ENCODE measurements at places on chromosomes 6 and 20.

DNA sequence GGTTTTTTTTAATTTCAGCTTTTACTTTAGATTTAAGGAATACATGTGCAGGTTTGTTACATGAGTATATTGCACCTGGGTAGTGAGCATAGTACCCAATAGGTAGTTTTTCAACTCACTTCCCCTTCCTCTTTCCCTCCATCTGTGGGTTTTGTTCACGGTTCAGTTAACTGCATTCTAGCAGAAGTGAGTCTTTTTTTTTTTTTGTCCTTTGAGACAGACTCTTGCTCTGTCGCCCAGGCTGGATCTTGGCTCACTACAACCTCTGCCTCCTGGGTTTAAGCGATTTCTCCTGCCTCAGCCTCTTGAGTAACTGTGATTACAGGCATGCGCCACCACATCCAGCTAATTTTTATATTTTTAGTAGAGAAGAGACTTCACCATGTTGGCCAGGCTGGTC, 8.7 kb downstream of the UBR2 start:
- no peak for DNase-seq

DNA sequence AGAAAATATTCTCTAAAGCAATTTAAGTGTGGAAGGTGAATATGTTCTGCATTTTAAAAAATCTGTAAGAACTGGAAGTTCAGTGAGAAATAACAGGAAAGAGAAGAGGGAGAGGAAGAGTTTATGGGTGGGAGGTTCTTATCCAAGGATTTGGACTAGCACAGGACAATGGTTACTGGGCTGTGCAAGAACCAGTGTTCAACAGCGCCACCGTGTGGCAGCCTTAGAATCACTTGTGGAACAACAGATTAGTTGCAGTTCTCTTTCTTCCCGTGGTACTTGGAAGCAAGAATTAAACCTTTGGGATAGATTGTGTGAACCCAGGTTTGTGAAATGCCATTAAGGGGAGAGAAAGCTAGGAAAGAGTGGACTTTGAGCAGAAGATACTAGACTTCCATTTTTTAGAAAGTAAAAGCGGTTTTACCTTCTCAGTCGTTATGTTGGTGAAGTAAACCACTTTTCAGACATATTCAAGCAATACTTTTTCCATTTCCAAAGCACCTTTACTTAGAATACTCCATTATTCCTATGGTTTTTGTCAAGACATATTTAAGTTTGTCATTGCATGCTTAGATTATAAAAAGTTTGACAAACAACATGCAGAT, 436.7 kb downstream of the RNF144B start:
- peak; percentile 48 for DNase-seq

DNA sequence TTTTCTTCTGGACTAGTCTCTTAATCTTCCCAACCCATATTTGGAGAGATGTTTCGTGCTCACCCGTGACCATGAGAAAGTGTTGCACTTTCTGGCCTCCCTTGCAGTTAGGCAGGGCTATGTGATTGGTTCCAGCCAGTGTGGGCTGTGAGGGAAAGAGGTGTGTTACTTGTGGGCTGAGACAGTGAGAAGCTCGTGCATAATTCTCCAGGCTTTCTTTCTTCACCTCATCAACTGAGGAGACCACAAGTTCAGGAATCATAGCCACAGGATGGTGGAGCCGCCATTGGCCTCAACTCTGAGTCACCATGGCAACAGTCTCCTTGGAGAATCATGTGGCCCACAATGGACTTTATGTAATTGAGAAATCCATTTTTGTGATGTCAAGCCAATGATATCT, 57.5 kb upstream of the FUCA2 start:
- DNase-seq = no peak

DNA sequence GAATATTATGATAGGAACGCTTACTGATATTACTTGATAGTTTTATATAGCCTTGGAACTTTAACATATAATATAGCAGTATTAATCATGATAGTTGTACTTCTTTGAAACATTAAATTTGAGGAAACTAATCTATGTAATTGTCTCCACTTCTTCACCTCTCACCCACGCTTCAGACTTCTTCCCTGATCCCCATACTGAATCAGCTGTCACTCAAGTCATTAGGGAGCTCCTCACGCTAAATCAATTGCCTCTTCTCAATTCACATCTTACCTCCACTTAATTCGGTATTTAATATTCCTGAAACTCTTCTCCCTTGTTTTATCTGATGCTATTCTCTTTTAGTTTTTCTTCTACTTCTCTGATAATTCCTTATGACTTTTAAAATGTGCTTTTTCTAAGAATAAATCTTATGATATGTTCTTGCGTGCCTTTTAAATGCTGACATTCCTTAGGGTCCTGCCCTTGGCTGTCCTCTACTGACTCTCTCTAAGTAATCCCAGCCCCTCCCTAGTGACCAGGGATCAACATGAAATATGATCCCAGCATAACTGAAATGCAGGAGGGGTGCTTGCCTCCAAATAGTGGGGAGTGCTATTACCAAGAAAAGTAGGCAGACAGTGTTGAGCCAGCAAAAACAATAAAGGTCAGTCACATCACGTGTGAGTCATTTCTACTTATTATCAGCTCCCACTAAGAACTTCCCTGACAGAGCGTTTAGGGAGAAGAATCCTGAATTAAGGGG, 9.9 kb downstream of the ANKRD66 start:
- DNase-seq = no peak

GRCh38 chr6:33082702-33083101, 6.9 kb downstream of the HLA-DPB1 start:
- DNase-seq = peak; percentile 38

- DNase-seq = no peak
These were observed 57.7 kb downstream of the ZDHHC14 start for GRCh38 chr6:157438611-157439111.

GRCh38 chr6:7401075-7401474, 11.5 kb downstream of the RIOK1 start:
- no peak for DNase-seq

GRCh38 chr6:32752580-32752979, 10.8 kb downstream of the HLA-DQB2 start:
- no peak for DNase-seq

GRCh38 chr20:49758781-49759180, 45.1 kb upstream of the B4GALT5 start:
- no peak for DNase-seq

DNA sequence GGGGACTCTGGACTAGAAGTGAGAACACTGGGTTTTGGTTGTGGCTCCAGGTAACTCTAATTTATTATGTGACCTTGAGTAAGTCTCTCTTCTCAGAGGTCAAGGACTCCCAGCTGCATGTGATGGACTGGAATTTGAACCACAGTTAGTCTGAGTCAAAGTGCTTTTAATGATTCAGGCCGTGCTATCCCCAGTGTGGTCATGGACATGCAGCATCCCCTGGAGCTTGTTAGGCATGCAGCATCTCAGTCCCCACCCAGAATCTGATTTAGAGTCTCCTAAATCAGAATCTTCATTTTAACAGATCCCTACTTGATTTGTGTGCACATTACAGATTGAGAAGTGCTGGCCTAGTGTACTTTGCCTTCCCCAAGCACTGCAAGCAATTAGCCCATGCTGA, 74.2 kb downstream of the TOX2 start:
- no peak for DNase-seq

All from endothelial cell (in vitro differentiated cells).